Activated CD4-positive, alpha-beta T cell treated with anti-CD3 and anti-CD28 coated beads for 36 hours (primary cell): ENCODE measurements at places on chromosomes 4 and X. TPM values are rescaled to one million over a fixed set of nuclear protein-coding genes. Genes with fewer than 3 reads are reported as not detected.

Gene CWH43
- not detected for total RNA-seq

DNA sequence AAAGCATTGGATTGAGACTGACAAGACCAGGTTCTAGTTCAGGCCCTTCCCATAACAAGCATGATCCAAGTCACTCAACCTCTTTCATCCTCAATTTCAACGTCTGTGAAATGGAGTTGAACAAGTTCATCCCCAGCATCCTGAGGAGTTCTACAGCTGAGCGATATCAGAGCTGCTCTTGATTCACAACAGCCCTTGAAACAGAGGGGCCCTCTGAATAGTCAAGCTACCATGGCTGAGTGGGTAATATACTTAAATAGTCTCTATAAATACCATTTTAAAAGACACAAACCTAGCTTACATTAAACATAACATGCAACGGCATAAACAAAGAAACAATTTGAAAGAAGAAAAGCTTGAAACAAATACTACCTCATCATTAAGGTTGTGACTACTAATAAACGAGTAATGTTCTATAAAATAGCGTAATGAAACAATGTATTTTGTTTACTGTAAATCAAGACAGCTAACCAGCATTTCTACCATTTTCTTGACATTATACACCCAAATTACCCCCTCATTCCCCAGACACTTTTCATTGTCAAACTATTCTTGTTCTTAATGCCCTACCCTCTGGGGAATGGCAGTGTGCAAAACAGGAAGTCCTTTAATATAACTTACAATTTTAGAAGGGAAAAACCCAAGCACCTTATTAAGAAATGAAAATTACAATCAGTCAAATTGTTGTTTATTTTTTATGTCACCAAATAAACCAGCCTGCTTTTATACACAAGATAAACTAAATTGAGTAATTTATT, 202.3 kb downstream of the PARM1 start:
- DNase-seq = no peak

- no peak for DNase-seq
These were observed 230.7 kb upstream of the KCNIP4 start for GRCh38 chr4:22179124-22179874.

DNA sequence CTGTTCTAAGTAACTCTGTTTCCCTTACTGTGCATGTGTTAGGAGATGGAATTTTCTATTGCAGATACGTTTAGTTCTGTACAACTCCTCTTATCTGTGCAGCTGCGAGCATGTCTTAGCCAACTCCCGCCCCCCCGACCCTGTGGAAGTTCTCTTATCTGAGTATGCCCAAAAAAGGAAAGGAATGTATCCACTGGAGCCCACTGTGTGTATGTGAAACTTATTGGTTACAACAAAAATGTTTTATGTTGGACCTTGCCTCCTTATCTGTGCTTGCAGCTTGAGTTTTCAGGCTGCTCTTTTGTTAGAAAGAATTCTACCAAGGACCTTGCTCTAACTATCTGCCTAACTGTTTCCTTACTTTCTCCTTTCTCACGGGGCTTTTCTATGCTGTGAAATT, 24.2 kb upstream of the DCAF8L2 start:
- no peak for DNase-seq

Gene CXorf49
- total RNA-seq = not detected

Gene SMIM10L2A
- 0.16 TPM for total RNA-seq

DNA sequence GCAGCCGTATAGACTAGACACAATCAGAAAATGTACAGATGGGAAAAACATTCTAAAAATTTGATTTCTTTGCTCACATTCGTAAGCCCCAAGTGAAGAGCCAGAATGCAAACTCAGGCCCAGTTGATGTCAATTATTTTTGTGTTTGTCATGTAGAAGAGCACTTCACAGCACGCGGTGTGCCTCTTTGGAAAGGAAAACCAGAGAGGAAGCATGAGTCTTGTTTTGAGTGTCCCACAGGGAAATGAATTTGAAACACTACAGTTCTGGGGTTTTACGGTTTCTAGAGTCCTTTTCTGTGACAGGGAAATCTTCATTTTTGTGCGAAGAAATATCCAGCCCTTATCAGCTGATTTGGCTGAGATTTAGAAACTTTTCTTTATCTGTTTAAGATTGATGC, 554.6 kb upstream of the BOD1L1 start:
- DNase-seq = no peak

Gene CENPVL2
- not detected for total RNA-seq

- peak; percentile 39 for DNase-seq
These were observed 33.1 kb downstream of the PDK3 start for GRCh38 chrX:24498181-24498580.

GRCh38 chr4:41644288-41644914, 104.1 kb downstream of the PHOX2B start:
- peak; percentile 59 for DNase-seq

Gene SLC10A4
- total RNA-seq = not detected

Gene HSD17B13
- total RNA-seq = not detected

Gene NOX1
- total RNA-seq = not detected

- no peak for DNase-seq
These were observed 24.3 kb upstream of the PAK3 start for GRCh38 chrX:111071542-111072277.

GRCh38 chr4:89994176-89994873, 99.7 kb downstream of the MMRN1 start:
- no peak for DNase-seq

- DNase-seq = no peak
These were observed 1037.1 kb upstream of the INTU start for GRCh38 chr4:126595643-126596042.

Gene RPA4
- total RNA-seq = 0.30 TPM

Gene STATH
- not detected for total RNA-seq

- no peak for DNase-seq
These were observed 9.9 kb upstream of the SMIM10L2A start for GRCh38 chrX:135411893-135412292.

Gene VCX2
- not detected for total RNA-seq

- no peak for DNase-seq
These were observed 1530.0 kb downstream of the PCDH18 start for GRCh38 chr4:136002316-136002715.

DNA sequence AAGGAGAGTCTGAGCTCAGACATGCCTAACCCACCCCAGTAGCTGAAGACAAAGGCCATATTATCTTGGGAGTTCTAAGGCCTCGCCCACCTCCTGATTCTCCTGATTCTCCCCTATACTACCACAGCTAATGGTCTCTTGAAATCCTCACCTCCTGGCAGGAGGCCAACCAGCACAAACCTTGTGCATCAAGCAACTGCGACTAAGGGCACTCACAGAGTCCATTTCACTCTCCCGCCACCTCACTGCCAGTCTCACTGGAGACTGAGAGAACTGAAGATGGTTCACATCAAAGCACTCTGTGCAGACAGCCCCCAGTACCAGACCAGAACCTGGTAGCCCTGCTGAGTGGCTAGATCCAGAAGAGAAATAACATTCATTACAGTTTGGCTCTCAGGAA, 102.1 kb upstream of the KLF8 start:
- no peak for DNase-seq

DNA sequence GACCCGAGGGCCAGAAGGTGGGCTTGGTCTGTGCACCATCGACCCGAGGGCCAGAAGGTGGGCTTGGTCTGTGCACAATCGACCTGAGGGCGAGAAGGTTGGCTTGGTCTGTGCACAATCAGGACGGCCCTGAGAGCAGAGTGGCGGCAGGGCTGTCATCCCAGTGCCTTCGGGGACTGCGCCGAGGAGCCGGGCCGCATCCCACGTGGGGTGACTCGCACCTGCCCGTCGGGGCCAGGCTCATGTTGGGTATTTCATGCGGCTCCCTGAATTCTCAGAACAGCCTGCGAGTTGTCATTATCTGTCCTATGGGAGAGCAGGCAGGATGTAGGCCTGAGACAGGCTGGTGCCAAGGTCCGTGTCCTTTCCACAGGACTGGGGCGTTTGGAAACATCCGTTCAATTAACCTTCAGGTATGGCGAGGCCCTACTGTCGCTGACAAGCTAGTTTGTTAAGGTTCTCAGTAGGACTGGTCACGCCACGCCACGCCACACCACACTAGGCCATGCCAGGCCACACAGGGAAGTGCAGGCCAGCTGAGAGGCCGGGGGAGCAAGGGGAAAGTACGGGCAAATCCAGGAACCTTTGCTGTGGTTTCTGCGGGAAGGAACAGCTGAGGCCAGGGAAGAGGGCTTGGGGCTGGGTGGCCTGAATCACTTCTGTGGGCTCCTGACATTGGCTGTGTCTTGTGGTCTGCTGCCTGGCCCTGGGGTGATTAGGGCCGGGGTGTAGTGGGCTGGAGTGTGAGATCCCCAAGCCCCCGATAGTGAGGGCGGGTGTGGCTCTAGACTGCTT, 182.9 kb downstream of the AFAP1 start:
- DNase-seq = no peak

Gene LNX1
- not detected for total RNA-seq

GRCh38 chr4:161555689-161556660, 607.8 kb downstream of the FSTL5 start:
- no peak for DNase-seq

Gene PAGE3
- not detected for total RNA-seq

DNA sequence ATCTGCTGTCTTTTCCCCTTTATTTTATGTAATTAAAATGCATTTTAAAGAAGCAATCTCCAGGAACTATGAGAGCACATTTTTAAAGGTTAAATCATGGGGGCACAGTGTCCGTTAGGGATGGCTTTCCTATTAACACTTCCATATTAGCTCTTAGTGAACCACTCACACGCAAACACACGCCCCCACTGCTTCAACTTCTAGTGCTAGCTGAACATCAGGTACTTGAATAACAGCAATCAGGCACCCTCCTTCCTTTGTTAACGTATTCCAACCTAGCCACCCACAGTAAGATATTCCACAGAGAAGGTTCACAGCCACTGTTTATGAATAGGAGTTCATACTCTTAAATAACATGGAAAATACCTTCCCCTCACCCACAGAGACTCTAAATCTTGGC, 9.3 kb downstream of the TMEM255A start:
- no peak for DNase-seq

DNA sequence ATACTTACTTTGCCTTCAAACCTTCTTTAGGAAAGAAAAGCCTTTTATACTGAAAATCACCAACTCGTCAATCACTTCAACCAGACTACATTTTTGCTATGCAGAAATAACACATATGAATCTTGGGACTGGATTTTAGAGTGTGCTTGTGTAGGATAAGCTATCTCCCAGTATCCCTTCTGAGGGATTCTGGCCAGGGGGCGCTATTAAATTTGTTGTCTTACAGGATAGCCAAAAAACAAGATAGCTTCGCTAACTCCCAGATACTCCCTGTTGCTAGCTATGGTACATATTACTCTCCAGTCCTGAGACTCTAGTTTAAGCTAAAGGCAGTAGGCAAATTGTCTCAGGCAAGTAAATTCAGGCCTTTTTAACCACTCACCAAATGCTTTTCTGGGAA, 167.2 kb downstream of the LHFPL1 start:
- no peak for DNase-seq

DNA sequence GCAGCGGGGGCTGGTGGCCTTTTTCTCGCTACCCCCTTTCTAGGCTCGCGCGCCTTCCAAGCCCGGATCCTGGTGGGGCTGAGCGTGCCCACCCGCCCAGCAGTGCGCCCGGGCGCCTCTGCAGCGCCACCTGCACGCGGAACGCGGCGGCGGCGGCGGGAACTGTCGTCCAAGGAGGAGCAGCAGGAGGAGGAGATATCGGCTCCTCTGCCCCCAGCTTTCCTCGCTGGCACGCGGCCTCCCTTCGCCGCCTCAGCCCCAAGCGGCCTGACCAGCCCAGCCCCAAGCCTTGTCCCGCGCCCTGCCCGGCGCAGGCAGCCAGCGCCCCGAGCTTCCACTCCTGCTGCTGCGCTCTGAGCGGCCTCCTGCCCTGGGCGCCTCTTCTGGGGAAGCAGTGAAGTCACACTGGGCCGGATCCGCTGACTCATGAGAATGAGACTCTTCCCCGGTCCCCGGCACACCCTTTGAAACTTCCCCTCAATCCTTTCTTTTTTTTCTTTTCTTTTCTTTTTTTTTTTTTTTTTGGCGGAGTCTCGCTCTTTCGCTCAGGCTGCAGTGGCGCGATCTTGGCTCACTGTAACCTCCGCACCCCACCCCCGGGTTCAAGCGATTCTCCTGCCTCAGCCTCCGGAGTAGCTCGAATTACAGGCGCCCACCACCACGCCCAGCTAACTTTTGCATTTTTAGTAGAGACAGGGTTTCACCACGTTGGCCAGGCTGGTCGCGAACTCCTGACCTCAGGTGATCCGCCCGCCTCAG, 10.6 kb upstream of the ELF4 start:
- DNase-seq = peak; percentile 81

Gene CT45A3
- not detected for total RNA-seq

Gene NAP1L5
- total RNA-seq = 4.9 TPM

- no peak for DNase-seq
These were observed 36.3 kb upstream of the UGT8 start for GRCh38 chr4:114562176-114562904.

DNA sequence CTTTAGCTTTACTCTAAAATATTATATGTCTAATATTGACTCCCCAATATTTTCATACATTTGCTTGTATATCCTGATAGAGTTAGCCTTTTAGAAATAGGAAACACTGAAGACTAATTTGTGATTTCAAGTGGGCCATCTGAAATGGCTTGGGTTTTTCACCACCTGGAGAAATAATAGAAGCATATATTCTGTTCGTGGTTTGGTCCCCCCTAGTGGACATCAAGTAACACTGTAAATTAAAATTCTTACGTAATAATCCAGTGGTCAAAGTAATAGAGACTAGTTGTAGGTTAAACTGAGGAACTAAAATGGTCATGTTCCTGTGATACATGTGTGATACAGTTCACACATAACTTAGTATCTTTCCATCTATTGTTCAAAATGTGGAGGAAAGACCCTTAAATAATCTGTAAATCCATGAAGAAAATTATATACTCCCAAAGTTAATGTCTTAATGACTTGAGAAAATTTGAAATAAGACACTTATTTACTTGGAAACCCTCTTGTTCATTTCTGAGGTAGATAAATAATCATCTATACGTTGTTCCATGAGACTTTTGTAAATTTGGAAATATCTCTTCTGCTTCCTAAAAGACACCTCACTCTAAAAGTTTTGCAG, 79.8 kb upstream of the SMARCAD1 start:
- no peak for DNase-seq

DNA sequence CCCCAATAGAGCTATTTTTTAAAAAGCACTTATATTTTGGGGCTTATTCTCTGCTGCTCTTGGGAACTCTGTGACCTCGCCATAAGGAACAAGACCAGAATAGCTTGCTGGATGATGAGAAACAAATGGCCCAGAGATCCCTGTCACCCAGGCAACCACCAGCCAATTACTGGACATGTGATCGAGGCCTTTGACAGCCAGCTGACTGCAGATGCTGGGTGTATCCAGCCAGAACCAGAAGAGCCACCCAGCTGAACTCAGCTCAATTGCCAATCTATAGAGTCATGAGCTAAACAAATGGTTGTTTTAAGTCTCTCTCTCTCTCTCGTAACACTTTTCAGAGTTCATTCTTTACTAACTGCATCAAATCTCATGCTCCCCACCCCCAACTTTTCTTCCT, 24.4 kb upstream of the CITED1 start:
- DNase-seq = no peak
